RWPE2 (cell line): ENCODE measurements at places on chromosomes 7 and 10.

GRCh38 chr7:155506854-155507337 is 39.5 kb downstream of the CNPY1 start:
- DNase-seq = no peak

DNA sequence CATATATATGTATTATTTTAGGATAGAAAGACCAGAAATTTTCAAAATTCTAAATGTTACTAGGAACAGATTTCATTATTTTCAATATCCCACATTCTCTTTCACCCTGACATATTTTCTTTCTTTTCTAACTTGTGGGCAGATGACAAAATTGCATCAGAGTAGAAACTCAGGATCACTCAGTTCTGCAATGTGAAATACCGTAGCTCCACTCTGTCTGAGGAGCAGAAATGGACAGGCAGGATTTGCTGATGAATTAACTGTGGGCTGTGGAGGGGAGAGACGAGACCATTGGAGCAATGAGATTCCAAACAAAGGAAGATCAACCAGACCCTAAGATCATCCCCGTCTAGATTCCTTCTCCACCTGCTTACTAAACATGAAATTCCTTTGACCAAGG is 37.0 kb upstream of the SVOPL start:
- no peak for DNase-seq

DNA sequence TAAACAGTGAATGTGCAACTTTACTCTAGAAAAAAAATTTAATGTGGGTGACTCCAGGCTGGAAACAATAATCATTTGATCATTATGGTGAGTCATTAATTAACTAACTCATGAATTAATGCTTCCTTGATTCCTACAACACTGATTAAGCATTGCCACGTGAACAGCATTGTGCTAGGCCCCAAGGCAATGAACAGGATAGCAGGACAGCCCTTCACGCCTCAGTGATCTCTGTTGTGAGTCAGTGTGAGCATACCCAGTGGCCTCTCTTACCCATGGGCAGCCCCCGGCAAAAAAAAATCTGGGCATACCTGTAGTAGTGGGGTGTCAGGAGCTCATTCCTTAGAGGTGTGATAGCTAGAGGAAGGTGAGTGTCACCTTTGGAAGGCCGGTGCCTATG is 76.0 kb downstream of the DENND2A start:
- no peak for DNase-seq

GRCh38 chr10:122847782-122848604 is 2.3 kb upstream of the CUZD1 start:
- DNase-seq = no peak

- no peak for DNase-seq
Measured at GRCh38 chr10:71649631-71650030, 69.9 kb downstream of the C10orf105 start.

GRCh38 chr7:43260980-43261878 is 148.8 kb downstream of the HECW1 start:
- DNase-seq = peak; percentile 65

DNA sequence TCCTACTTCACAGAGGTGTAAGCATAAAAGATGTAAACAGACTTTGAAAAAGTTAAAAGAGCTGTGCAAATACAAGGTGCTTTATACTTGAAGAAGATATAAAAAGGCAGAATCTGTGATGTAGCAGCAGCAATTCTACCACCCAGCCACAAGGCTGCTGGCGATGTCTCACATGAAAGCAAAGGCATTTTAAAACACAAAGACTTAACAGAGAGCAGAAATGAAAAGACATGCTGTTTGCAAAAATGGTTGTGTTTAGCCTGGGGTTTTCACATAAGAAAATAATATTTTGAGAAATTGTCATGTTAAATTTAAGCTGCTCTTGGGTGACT is 85.5 kb upstream of the ZNF800 start:
- no peak for DNase-seq

DNA sequence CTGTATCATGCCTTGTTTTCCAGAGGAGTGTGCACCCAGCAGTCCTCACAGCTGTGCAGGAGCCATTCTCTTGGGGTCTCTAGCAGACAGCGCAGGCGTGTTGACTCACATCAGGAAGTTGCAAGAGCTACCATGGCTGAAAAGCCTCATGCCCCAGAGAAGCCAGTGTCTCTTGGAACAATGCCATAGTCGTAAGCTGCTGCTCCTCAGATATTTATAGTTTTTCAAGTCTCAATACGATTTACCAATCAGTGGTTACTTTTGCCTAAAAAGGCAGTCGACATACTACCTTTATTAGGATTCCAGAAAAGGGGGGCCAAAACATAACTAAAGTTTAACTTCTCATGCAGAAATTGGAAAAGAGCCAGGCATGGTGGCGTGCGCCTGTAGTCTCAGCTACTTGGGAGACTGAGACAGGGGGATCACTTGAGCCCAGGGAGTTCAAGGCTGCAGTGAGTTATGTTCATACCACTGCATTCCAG is 407.7 kb downstream of the PARD3 start:
- no peak for DNase-seq

DNA sequence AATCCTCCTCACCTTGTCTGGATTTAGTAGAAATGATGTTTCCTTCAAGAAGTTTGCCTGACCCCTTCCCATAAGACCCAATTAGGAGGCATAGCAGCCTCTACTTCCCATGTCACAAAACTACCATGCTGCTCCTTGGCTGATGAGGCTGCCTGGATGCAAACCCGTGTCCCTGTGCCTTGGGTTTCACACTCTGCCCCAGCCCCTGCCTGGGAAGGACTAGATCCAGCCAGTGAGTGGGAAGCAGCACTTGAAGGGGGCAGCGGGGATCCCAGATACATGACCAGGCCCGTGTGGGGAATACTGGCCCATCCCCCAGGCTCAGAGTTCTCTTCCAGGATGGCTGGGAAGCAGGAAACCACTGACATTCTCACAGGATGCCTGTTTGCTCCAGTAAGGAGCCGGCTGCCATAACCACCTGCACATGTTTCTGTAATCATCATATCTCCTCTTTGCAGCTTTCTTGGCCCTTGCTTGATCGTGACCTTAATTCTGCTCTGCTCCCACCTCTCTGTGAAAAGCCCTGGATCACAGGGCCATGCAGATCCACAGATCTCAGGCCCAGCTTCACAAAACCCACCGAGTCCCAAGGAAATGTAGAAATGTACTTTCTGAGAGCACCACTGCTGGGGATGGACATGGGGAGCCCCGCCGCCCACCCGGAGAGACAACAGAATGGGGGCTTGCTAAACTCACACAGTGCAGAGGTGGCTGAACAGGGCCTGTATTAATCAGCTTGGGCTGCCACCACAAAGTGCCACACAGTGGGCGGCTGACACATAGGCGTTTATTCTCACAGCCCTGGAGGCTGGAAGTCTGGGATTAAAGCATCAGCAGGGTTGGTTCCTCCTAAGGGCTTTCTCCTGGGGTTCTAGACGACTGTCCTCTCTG is 287.8 kb upstream of the IGFBP3 start:
- DNase-seq = no peak

DNA sequence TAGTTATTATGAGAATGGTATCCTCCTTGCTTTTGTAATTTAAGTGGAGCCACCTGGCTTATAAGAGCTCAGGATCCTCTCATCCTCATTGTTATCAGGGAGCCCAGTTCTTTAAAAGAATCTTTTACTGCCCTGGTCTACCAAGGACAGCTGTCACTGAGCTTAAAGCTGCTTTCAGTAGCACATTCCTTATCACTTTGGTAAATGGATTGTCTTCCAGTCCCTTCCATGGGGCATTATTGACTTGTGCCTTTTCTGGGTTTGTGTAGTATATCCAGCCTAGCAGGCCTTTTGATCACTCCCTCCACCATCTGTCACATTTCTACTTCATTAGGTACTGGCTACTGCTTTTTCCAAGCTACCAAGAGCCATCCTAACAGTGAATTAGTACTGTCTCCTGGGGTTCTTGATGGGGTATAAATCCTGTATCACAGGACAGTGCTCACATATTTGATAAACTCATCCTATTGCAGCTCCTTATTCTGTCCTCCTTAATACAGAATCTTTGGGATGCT is 208.9 kb downstream of the TMEM26 start:
- no peak for DNase-seq

DNA sequence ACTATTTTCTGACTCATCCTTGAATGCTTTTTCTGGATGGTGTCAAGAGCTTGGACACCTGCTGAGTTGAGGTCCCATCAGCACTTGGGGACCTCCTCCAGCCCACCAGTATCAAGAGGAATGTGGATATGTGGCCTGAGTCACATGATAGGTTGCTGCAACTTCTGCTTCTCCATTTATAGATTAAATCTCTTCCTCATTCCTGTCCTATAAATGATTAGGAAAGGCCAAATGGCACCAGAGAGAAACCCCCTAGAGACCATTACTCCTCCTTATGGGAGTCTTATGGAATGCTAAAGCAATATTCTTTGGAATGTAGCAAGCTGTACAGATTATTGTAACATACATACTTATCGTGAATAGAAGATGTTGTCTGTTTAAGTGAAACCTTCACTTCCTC is 85.6 kb downstream of the NEUROD6 start:
- no peak for DNase-seq

DNA sequence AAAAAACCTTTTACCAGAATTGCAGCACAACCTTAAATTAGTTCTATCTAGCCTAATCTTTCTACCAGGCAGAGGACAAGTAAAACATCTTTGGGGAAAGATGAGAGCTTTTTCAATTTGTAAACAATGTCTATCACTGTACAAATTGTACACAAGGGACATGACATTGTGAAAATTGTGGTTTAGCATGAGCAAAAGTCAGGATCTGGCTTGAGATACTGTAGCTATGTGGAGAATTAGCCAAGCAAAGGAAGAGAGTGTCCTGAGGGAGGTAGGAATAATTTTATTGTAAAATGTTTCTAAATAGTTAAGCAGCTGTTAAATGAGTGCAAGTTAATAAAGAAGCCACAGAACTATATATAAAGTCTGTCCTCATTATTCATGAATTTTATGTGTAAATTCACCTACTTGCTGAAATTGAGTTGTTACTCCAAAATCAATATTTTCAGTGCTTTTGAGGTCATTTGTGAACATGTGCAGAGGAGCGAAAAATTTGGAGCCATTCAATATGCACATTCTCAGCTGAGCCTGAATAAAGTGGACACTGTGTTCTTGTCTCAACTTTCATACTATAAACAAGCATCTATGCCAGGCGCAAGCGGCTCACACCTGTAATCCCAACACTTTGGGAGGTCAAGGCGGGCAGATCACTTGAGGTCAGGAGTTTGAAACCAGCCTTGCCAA is 42.8 kb upstream of the POM121L12 start:
- no peak for DNase-seq

DNA sequence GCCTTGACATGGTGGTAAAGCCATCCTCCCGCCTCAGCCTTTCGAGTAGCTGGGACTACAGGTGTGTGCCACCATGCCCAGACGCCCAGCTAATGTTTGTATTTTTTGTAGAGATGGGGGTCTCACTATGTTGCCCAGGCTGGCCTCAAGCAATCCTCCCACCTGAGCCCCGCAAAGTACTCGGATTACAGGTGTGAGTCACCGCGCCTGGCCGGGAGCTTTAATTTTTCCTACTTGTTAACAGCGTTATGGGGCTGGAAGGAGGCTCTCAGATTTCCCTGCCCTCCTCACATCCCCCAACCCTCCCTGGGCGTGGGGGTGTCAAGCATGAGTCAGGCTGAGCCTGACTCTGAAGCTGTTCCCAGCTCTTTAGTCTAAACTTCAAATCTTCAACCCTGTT is 8.3 kb downstream of the ALKBH4 start:
- no peak for DNase-seq

DNA sequence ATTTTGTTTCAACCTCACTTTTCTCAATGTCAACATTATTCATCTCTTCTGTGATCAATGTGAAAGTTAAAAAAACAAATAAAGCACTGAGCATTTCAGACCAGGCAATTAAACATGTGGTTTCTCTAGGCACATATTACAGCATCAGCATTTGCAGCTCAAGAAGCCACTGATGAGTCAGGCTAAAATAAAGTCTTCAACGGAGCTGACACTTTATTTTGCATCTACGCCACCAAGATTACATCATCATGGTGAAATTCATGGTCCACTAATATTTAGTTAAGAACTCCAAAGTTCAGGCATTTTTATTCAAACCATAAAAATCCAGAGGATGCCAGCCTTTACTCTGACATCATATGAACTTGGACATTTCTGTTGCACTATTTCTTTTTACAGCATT is 33.0 kb downstream of the MAGI2 start:
- DNase-seq = no peak

DNA sequence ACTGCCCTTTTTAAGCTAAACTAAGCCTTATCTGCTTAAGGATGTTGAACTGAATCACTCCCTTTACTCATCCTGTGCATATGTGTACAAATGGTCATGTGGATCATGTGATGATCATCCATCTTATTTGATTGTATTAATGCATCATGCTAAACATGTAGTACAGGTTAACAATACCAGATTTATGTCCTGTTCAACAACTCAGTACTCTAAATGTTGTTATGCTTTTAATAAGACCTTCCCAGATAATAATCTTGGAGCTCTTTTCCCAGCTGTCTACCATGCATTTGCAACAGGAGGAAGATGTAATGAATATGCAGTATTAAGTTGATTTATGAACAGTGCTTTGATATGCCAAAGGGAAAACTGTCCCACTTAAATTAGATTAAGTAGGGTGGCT is 318.0 kb downstream of the BICC1 start:
- DNase-seq = no peak

DNA sequence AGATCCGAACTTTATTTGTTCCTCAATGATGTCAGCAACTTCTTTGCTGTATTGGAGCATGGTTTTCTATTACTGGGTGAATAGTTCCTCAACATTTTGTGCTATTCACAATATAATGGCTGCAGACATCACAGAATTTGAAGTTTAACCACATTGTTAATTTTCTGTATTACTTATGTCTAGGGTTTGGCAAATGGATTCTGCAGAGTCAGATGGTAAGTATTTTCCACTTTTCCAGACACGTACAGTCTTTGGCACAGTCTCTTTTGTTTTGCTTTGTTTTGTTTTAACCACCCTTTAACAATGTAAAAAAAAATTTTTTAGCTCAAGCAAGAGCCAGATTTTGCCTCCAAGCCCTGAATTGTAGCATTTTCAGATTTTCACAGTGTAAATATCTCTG is 36.8 kb upstream of the FOXK1 start:
- no peak for DNase-seq

- DNase-seq = peak; percentile 68
Measured at GRCh38 chr10:68231106-68231816, 652 bp downstream of the ATOH7 start.

GRCh38 chr7:158633055-158633956 is 45.7 kb upstream of the PTPRN2 start:
- DNase-seq = no peak

GRCh38 chr7:44735403-44736165 is 13.1 kb upstream of the ZMIZ2 start:
- DNase-seq = no peak

DNA sequence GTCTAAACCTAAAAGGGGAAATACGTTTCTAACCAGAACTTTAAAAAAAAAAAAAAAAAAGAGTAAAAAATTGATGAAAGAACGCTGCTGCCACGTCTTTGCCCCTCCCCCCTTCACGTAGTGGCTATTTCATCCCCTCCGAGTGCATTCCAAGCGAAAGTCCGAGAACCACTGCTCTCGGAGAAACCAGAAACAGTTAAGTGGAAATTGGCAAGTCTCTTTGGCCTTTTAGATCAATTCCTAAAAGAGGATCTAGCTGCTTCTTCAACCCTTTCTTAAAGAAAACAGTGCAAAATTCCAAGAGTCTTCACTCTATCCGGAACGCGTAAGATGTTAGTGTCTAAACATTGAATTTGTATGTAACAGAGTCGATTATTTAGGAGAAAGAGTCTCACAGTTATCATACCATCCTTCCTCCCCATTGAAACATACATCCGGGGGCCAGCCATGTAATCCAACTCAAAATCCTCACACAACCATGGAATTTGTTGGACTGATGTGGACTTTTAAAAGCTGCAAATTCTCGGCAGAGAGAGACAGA is 1.1 kb downstream of the P4HA1 start:
- DNase-seq = no peak

- no peak for DNase-seq
Measured at GRCh38 chr7:105230486-105230885, 158.2 kb downstream of the SRPK2 start.
